ENCODE measurements at places on chromosomes 2 and 18. TPM values are rescaled to one million over a fixed set of nuclear protein-coding genes. Genes with fewer than 3 reads are reported as not detected.

DNA sequence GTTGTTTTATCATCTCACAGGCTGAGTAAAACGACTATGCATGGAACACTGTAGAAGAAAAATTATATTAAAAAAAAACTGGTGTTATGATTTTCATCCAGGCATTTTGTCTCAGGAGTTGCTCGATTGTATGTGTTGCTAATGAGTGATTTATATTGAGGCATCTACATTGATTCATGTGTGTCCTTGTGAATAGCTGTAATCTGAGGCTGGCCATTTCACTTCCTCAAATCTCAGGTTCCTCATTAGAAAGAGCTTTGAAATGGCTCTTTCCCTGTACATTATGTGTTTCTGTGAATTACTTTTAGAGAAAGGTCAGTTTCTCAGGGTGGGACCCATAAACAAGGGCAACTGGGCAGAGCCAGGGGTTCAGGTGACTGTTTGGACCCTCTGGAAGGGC is 2.3 kb downstream of the IL18R1 start:
- no peaks in the 10 kb centered on the region for H3K27me3 ChIP-seq
- DNase-seq, result no peak
- peaks cover 39% of the 10 kb centered on the region for H3K36me3 ChIP-seq
- H3K4me1 ChIP-seq, result peaks cover 53% of the 10 kb centered on the region
- peak overlapping the region; percentile 99 for H3K4me3 ChIP-seq
- peak overlapping the region; percentile 64 for H3K27ac ChIP-seq

DNA sequence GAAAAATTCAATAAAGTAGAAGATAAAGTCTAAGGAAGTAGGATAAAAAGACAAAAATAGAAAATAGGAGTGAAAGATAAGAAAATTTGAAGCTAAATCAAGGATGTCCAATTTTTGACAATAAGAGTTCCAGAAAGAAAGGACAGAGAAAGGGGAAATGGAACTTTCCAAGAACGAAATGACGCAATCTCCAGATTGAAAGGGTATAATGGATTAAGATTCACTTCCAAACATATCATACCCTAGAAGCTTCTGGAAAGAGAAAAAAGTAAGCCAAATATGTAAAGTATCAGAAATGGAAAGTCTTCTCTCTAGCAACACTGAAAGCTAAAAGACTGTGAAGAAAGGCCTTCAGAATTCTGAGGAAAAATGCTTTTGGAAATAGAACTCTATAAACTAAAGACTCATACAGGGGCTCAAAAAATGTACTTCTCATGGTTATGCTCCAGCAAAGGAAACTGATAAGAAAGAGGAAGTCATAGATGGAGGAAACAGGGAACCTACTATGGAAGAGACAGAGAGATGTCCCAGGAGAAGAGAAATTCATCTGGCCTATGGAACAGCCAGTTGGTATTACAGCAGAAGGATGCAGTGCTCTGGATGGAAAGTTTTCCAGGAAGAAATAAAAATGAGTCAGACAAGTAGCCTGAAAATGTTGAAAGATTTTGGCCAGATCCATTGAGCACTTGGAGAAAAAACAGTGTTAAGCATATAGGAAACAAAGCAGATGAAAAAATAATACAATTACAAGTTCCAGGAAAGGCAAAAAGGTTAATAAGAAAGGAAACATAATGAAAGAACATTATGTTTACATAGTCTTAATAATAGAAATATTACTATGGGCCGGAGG is 20.1 kb downstream of the CASP8 start:
- H3K36me3 ChIP-seq, result peaks cover 58% of the 10 kb centered on the region
- no peaks in the 10 kb centered on the region for H3K27me3 ChIP-seq
- peaks cover 22% of the 10 kb centered on the region for H3K4me1 ChIP-seq

GRCh38 chr18:35458677-35459441 is 38.9 kb downstream of the INO80C start:
- DNase-seq, result no peak
- H3K36me3 ChIP-seq, result no peaks in the 10 kb centered on the region
- H3K4me1 ChIP-seq, result peaks cover 1% of the 10 kb centered on the region
- H3K27me3 ChIP-seq, result no peaks in the 10 kb centered on the region

DNA sequence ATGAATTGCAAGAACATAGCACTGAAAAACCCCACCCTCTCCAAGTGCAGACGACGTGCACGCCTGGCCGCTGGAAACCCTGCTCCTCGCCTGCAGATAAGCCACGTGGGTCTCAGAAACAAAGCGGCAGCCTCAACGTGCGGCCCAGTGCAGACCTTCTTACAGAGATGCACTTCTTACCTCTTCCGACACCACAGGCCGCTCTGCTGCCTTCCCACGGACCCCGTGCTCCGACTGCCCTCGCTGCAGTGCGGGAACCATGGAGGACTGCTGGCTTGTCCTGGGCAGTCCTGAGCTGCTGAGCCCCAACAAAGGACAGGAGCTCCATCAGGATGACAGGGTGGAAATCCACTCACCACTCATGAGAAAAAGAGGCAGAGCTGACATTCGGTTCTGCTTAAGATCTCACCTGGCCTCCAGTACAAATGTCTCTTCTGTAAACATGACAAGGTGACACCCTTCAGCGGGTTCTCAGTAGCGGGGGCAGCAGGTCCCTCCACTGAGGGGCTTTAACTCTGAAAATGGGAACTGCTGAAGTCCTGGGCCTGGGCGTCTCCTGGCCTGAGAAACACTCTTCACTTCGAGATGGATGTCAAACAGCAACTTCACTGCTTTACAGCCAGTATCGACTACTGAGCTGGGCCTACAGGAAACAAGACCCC is 6.2 kb downstream of the COPS9 start:
- H3K4me1 ChIP-seq, result peaks cover 7% of the 10 kb centered on the region
- H3K4me3 ChIP-seq, result no peak overlapping the region
- H3K27ac ChIP-seq, result no peak overlapping the region
- no peak for DNase-seq
- H3K27me3 ChIP-seq, result no peaks in the 10 kb centered on the region

GRCh38 chr2:68464651-68465050 is 2.4 kb downstream of the FBXO48 start:
- peaks cover 10% of the 10 kb centered on the region for H3K36me3 ChIP-seq
- H3K4me3 ChIP-seq, result no peak overlapping the region
- H3K27me3 ChIP-seq, result no peaks in the 10 kb centered on the region
- H3K4me1 ChIP-seq, result peaks cover 43% of the 10 kb centered on the region
- no peak for DNase-seq
- H3K27ac ChIP-seq, result no peak overlapping the region

DNA sequence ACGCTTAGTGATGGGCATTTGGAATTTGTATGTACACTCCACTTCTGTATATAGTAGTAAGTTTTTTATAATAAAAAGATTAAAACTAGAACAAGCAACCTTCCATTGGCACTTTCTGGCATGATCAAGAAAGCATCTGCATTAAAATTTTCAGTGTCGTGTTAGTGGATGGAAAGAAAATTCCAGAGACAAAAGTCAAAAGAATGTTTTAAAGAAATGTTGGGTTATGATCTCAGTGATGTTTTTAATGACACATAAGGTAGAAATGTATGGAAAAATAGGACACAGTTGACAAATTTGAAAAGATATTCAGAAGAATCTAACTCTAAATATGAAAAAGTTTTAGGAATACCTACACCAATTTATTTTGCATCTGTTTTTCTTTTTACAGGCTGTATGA is 126.1 kb upstream of the FAM117B start:
- no peak overlapping the region for H3K27ac ChIP-seq
- H3K4me1 ChIP-seq, result no peaks in the 10 kb centered on the region
- no peaks in the 10 kb centered on the region for H3K27me3 ChIP-seq

LYG2 gene
- total RNA-seq, result not detected

ITGB6 gene
- not detected for total RNA-seq

SLC40A1 gene
- total RNA-seq, result 2.6 TPM

SULT1C4 gene
- total RNA-seq, result not detected

CCDC138 gene
- total RNA-seq, result 12.1 TPM

EEF1B2 gene
- 639 TPM for total RNA-seq

MAPK4 gene
- total RNA-seq, result not detected

ROCK1 gene
- 67.3 TPM for total RNA-seq
